ENCODE measurements at places on chromosomes 4 and X.

DNA sequence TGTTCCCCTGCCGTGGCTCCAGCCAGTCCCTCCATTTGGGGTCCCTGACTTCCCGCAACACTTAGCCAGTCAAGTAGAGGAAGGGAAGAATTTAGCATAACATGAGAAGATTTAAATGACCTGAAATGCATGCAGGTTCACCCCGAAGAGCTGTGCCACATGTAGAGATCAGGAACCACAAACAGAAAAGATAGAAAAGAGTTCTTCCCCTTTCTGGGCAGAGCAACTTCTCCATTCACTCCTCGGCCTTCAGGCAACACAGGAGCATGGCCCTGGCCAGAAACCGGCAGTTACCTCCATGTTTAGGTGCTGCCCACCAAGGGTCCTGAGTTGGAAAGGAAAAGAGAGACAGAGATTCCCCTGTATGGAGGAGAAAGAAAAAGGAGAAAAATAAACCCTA lies 5.2 kb downstream of the NLRP2B start:
- DNase-seq, result no peak

DNA sequence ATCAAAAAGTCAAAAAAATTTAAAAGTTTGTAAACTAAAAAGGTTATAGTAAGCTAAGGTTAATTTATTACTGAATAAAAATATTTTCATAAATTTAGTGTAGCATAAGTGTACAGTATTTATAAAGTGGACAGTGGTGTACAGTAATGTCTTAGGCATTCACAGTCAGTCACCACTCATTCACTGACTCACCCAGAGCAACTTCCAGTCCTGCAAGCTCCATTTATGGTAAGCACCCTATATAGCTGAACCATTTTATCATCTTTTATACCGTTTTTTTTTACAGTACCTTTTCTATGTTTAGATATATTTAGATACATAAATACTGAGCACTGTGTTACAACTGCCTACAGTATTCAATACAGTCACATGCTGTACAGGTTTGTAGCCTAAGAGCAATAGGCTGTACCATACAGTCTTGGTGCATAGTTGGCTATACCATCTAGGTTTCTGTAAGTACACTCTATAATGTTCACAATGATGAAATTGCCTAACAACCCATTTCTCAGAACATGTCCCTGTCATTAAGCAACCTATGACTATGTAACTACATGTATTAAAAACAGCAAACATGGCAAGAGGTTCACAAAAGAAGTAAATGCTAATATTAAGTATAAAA lies 18.6 kb downstream of the ACSL4 start:
- no peak for DNase-seq

DNA sequence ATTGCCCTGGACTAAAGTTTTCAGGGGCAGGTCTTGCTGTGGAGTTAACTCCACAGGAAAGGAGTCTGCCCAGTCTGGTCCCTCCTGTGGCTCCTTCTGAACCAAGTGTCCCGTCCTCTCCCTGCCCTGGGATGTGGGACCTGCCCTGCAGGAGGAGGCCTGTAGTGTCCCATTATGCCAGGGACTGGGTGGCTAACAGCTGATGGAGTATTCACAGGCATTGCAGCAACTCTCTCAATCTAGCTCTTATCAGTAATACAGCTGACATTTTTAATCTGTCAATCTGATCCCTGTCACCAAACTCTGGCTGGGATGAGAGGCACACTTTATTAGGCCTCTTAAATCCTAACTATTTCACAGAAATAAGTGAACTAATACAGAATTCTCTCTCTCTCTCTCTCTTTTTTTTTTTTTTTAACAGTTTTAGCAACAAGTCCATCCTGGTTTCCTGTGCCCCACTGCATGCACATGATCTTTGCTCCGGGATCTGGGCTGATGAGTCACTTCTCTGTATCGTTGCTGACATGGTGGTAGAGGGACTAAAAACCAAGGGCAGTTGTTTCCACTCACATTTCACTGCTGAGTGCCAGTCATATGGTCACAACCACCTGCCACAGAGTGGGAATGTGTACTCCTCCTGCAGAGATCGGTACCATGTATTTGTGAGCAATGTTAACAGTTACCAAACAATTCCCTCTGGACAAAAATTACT lies 39.1 kb downstream of the HAND2 start:
- DNase-seq, result no peak

DNA sequence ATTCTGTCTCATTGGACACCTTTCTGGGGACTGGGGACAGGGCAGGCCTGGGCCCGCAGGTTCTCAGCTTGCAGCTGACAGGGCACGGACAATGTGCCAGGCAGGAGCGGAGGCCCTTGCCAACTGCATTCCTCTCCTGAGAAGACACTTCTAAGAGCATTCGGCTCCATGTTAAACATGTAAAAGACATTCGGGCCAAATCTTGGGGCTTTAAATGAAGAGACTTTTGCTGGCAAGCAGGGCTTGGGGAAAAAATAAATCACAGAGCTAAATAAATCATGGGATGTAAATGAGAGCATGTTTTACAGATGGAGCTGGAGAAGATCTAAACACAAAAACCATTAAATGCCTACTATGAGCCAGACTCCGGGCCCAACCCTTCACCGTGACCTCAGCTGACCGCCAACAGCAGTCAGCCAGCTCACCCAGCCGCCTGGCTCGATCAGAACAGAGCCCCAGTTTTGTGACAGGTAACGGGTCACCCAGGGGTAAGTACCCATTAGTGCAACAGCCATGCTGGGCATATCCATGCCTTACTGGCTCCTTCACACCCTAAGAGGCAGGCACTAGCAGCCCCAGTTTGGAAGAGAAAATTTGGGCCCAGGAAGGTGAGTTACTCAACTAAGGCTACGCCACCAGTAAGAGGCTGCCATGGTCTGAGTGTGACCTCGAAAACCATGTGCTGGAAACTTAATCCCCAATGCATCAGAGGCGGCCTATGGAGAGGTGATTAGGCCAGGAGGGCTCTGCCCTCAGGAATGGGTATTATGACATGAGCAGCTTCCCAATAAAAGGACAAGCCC lies 14.7 kb downstream of the WDR1 start:
- peak; percentile 82 for DNase-seq

DNA sequence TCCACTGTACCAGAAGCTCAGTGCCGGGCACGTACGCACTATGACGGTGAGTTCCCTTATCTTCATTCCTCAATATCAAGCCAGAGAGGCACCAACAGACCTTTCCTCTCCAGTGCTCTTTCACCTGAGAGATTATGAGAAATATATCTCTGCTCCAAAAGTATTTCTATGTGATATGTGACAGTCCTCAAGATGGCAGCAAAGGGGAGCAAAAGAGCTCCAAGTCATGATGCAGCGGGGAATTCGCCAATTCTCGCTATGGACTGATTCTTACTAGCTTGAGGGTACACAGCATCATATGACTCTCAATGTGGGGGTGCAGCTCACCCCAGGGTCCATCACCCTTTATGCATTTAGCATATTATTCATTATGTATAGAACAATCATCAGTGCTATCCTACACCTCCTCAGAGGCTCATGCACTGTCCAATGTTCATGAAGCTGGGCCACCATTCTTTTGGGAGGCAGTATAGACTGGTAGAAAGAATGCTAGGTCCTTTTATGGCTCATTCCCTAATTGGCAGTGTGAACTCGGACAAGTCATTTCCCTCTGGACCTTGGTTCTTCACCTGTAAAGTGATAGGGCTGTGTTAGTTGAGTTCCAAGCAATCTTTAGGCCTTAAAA lies 12.8 kb upstream of the IQSEC2 start:
- no peak for DNase-seq

DNA sequence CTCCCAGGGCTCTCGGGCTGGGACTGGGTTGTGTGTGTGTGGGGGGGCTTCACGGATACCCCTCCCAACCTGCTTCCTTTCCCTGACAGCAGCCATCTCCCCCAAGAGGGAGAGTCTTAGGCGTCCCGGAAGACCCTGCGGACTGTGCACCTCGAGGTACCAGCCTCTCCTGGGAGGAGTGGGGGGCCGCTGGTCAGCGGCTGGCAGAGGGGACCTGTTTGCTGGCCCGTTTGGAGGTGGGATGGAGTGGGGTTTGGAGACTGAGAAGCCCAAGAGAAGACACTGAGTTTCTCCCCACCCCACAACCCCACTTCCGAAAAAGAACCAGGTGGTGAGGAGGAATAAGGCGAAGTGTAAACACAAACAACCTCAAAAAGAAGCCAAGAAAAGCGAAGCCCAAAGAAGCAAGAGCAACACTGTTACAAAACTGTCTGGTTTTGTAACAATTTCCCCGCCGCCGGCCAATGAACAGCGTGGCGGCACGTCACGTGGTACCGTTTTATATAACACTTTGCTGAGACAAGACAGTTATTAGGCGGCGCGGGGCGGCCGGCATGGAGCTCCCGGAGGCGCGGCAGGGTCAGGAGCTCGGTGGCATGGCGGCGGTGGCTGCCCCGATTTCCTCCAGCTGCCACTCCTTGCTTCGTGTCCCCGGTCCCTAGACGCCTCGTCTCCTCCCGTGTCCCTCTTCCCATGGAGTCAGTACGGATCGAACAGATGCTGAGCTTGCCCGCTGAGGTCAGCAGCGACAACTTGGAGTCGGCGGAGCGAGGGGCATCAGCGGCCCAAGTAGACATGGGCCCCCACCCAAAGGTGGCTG lies at the start of gene LONRF3:
Gene LONRF3 (plus strand): TSS at position 531 of the 820 bp plus-strand sequence. CDS start 163 bp downstream, at position 694.
- peak; percentile 7 for DNase-seq

DNA sequence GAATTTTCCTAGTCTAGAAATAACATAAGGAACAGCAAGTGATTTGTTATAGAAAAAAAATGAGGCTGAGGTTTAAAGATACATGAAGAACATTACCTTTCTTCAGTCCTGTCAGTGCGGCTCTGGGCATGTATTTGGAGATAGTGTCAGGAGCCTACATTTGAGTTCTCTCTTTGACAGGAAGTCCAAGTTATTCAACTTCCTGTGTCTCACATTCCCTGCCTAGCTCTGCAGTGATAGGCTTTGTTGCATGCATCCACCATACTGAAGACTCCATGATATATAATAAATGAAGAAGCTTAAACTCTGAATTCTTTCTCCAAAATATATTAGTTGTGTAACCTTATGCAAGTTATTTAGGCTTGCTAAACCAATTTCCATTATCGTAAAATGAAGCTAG lies 148.7 kb downstream of the RELL1 start:
- DNase-seq, result no peak

- no peak for DNase-seq
Measured at GRCh38 chrX:149910178-149910695, 19.1 kb upstream of the HSFX4 start.

- no peak for DNase-seq
Measured at GRCh38 chrX:37651921-37652452, 33.6 kb upstream of the XK start.

- DNase-seq, result no peak
Measured at GRCh38 chr4:1297456-1298325, 8.0 kb downstream of the MAEA start.

GRCh38 chr4:89411539-89412309 lies 104.1 kb upstream of the GPRIN3 start:
- no peak for DNase-seq

- no peak for DNase-seq
Measured at GRCh38 chr4:172871381-172871780, 297.2 kb upstream of the GALNT7 start.

DNA sequence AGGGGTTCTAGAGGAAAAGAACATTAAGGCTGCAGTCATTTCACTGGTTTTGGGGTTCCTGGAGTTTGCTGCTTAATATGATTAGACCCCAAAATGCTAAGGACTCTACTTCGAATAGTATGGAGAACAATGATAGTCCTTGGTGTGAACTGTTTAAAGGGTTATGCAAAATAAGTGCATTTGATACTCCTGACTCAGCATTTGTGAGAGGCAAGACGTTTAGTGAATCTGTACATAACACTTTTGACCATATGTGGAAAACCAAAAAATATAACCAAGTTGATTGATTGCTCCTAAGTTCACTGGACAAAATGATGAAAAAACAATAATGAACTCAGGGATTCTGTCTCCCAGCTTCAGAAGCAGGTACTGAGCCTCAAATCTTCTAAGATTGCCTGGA lies 414.1 kb downstream of the SH3BGRL start:
- DNase-seq, result no peak

DNA sequence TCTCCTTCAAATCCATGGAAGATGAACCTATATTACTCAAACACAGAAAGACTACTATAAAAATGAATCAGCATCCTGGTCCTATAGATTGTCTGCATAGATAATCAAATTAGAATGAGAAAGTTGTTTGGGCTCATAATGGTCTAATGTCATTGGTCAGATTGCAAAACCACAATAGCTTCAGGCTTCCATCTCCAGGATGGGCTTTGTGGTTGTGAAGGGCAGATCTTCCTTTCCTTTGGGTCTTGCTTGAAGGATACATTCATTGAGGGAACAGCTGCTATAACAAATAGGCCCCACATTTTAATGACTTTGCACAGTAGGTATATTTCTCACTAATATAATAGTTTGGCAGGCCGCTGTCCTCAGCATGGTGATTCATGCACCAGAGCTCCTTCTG lies 94.3 kb downstream of the REPS2 start:
- DNase-seq, result no peak

GRCh38 chr4:1566838-1567518 lies 117.1 kb downstream of the FAM53A start:
- DNase-seq, result no peak

- DNase-seq, result no peak
Measured at GRCh38 chrX:85288992-85289723, 45.4 kb downstream of the ZNF711 start.

DNA sequence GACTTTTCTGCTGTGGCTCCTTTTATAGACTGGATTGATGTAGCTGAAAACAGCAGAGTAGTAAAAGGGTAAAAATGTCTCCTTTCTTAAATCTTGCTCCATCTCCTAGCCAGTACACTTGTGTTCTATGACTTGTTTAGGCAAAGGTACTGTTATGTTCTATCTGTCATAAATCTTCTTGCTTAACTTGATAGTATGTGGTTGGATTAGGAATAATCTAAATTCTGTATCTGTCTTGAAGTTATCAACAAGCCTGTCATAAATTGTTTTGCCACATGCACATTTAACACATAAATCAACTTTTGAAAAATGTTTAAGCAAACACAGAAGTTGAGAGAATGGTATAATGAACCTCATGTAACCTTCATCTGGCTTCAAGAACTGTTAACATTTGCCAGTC lies 157.0 kb downstream of the FRAS1 start:
- DNase-seq, result no peak

- DNase-seq, result no peak
Measured at GRCh38 chrX:93985344-93986307, 311.6 kb downstream of the FAM133A start.

GRCh38 chrX:129655547-129656249 lies 942 bp upstream of the APLN start:
- DNase-seq, result peak; percentile 54

- peak; percentile 67 for DNase-seq
Measured at GRCh38 chr4:13547485-13548041, 3.3 kb upstream of the NKX3-2 start.

GRCh38 chrX:114058988-114059418 lies 524.9 kb upstream of the HTR2C start:
- no peak for DNase-seq

- DNase-seq, result no peak
Measured at GRCh38 chrX:133493366-133493765, 78.1 kb upstream of the GPC4 start.

- no peak for DNase-seq
Measured at GRCh38 chr4:127448986-127449385, 183.8 kb upstream of the INTU start.

GRCh38 chr4:156778606-156779005 lies 193.0 kb downstream of the PDGFC start:
- no peak for DNase-seq

- DNase-seq, result no peak
Measured at GRCh38 chrX:132063862-132064261, 40.8 kb downstream of the STK26 start.
